ENCODE measurements at places on chromosomes 7 and 10. TPM values are rescaled to one million over a fixed set of nuclear protein-coding genes. Genes with fewer than 3 reads are reported as not detected.

The PON3 gene
- 1.9 TPM for total RNA-seq

DNA sequence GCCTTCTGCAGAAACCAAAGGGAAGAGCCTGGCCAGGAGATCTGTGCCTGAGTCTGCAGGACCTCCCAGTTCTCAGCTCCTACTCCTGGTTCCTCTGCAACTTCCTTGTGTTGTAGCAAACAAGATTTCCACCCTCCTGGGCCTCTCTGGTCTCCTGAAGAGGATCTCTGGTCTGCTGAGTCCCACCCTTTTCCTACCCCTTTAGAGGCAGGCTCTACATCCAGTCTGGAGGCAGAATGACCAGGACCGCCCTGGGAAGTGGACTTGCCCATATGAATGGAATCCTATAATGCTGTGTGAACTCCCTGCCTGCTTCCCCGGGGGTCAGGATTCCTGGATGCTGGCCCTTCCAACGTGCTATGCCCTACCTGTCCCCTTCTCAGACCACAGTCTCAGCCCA lies 3.2 kb downstream of the DENND2A start:
- DNase-seq, result no peak

DNA sequence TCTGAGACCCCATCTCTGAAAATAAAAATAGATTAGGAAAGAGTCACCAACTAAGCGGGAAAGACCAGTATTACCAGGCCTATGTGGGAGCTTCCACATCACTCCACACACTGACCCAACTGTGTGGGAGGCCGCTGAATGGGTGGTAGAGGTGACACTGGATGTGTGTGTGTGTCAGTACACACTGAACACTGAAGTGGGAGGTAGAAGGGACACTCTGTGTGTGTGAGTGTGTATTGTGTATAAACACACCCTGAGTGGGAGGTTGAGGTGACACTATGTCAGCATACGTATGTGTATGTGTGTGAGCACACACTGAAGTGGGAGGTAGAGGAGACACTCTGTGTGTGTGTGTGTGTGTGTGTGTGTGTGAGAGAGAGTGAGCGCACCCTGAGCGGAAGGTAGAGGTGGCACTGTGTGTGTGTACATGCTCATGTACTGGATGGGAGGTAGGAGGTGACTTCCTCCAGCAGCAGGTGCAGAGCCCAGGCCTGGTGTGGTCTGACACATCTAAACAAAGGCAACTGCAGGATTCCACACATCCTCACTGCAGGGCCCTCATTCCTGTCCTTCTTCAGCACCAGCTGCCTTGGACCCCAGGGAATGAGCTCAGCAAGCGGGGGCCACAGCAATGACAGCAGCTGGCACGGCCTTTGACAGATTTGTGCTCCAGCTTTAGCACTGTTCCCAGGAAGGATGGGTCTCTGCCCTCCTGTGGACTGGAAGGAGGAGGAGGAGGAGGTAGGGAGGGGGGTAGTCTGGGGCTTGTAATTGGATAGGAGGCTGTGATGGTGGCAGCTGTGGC lies 26.5 kb upstream of the RBM20 start:
- no peak for DNase-seq

DNA sequence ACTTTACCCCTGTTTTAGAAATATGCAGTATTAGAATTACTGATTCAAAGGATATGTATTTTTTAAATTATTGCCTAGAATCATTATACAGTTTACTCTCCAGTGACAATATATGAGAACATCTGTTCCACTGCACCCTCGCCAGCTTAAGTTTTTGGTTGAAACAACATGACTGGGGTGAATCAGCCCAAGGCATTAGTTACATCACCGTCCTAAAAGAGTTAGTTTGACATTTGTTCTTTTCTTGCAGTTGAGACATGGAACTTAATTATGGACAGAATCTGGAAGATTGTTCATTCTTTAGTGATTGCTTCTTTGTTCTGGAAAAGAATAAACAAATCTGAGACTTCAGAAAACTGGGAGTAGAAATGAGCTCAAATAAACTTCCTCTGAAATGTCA lies 167.3 kb upstream of the DKK1 start:
- DNase-seq, result no peak

DNA sequence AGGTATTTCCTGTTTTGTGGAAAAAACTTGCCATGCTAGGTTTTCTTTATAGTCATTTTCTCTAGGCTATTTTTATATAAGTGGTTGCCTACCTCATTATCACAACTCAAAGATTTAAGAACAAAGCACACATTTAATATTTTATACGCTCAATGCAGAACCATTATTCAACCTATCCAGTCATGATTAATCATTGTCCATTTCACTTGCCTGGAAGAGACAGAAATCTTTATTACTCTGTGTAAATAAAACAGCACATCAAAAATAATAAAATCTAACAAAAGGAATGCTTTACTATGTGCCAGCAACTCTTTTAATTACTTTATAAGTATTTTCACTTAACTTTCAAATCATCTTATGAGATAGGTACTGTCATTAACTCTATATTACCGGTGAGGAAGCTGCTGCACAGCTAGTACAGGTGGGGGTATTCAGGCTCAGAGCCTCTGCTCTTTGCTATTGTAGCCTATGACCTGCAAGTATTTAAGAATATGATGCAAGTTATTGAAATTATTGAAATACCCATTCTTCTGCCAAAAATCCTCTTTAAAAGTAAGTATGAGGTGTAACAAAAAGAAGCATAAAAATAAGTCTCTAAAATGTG lies 16.4 kb upstream of the TAS2R16 start:
- DNase-seq, result no peak

DNA sequence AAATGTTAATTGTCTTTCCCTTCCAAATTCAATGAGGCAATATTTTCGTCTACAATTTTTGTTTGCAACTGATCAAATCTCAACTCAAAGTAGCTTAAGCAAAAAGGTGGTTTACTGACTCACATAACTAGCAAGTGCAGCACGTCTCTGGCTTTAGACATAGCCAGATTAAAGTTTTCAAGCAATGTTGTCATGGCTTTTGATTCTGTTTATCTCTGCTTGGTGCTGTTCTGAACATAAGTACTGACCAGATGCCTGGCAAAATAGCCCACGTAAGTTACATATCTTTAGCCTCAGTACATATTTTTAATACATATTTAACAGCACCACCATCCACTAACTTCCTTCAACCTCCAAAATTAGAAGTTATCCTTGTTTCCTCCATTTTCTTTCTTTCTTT lies 877.9 kb downstream of the KCNMA1 start:
- DNase-seq, result no peak

- peak; percentile 96 for DNase-seq
These were observed 78.6 kb upstream of the ARMC3 start for GRCh38 chr10:22849077-22849805.

- DNase-seq, result no peak
These were observed 118.9 kb downstream of the NEBL start for GRCh38 chr10:20778008-20778757.

DNA sequence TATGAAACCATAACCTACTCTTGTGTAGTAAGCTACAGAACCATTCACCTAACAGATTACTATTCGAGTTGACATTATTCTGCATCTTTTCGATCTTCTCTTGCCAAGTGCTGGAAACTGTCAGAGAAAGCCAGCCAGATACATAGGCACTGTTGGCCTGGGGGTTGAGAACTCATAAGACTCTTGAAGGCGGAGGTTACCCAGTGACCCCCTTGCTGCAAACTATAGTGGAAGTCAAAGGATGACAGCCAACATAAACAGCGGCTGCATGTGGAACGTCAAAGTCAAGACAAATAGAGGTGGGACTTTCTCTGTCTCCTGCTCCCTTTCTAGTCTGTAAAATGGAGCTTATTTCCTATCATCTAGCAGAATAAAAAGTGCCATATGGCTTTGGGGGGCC lies 394.2 kb downstream of the LRMDA start:
- no peak for DNase-seq
